ENCODE measurements at places on chromosomes 1 and 21.
A peak's percentile ranks its signal among the peaks of the same experiment; 100 is the strongest.

GRCh38 chr1:201408176-201408833 is 9.2 kb upstream of the LAD1 start:
- peak; percentile 84 for DNase-seq

GRCh38 chr1:227532019-227532619 is 31.2 kb upstream of the ZNF678 start:
- DNase-seq, result no peak

GRCh38 chr1:211323156-211324063 is 3.2 kb upstream of the TRAF5 start:
- DNase-seq, result peak; percentile 83

- DNase-seq, result peak; percentile 76
These were observed 28.3 kb downstream of the EIF2D start for GRCh38 chr1:206583707-206584648.

GRCh38 chr21:18499761-18500376 is 96.3 kb upstream of the TMPRSS15 start:
- peak; percentile 52 for DNase-seq

- DNase-seq, result no peak
These were observed 981.7 kb upstream of the B3GALT2 start for GRCh38 chr1:194167956-194168640.

- peak; percentile 9 for DNase-seq
These were observed 389.2 kb downstream of the PLPP3 start for GRCh38 chr1:56189946-56190805.

DNA sequence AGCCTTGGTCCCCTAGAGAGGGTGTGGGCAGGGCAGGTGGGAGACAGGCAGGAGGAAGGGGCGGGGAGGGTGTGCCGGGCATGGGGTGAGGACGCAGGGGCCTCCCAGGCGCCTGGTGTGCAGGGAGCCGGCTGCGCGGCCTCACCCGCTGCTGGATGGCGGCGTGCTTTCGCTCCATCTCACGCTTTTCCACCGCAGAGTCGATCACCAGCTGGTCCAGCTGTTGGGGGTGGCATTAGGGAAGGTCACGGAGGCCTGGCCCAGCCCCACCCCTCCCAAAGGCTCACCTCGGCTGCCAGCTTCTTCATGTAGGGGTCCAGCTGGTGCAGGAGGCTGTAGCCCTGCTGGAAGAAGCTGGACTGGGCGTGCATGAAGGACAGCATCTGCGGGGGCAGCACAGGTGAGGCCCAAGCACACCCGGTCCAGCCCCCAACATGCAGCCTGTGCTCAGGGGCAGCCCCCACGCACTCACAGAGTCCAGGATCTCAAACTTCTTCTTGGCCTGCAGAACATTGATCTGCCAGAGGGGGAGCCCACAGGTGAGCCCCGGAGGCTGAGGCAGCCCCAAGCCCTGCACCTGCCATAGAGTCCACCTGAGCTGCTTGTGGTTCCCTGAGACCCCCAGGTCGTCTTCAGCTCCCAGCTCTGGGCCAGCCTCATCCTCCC is 7.9 kb downstream of the ACAP3 start:
- DNase-seq, result no peak

DNA sequence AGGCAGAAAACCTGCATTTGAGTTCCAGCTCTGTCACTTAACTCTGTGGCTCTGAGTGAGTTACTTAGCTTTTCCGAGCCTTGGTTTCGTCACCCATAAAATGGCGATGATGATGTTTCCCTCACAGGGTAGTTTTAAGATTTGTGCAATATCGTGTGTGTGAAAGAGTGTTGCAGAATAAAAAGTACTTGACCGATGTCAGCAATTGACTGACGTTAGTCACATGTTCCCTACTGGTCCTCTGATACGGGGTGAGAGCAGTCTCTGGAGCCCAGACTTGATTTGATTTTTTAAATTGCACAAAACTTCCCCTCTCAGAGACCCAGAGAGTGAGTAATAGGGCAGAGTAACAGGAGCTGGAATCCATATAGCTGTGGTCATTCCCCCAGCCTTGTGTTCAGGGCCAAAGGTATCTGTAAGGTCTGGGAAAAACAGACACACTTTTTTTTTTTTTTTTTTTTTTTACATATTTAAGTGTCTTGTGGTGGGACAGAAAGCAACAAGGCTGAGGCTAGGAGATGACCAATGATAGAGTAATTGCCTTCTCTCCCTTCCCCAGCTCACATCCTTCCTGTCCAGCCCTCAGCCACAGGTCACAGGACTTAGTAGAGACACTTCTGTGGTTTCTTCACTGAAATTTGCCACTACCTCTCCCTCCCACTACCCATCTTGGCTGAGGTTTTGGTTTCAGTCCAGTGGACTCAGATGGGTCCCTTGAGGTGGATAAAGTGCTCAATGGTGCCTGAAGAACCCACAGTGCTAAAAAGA is 2.0 kb downstream of the FCER1G start:
- no peak for DNase-seq

GRCh38 chr1:20386323-20387081 is 95.8 kb downstream of the VWA5B1 start:
- DNase-seq, result no peak

GRCh38 chr1:47948126-47948525 is 49.1 kb downstream of the TRABD2B start:
- peak; percentile 12 for DNase-seq

DNA sequence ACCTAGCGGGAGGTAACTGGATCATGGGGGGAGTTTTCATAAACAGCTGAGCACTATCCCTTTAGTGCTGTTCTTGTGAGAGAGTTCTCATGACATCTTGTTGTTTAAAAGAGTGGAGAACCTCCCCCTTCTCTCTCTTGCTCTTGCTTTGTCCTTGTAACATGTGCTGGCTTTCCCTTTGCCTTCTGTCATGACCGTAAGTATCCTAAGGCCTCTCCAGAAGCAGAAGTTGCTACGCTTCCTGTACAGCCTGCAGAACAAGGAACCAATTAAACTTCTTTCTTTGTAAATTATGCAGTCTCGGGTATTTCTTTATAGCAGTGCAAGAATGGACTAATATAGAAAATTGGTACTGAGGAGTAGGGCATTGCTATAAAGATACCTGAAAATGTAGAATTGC is 515.6 kb downstream of the NEGR1 start:
- no peak for DNase-seq

- no peak for DNase-seq
These were observed 10.4 kb downstream of the RPL11 start for GRCh38 chr1:23701996-23702395.

DNA sequence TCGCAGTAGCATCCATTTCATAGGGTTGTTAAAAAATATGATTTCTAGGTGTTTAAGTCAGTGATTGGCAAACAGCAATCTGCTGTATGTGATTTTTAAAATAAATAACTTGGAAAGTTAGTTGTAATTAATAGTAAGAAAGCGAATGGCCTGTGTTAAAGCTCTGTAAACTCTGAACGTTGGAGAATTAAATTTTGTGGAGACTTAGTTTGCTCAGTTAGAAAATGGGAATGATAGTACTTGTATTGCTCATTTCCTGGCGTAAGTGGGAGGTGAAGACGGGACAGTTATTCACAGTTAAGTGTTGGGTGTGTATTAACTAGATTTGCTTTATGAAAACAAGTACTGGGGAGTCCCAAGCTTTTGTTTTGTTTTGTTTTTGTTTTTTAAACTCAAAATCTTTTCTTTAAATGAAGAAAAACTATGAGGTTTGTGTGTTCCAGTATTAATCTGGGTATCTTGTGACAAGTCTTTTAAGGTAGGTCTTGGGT is 995 bp downstream of the CACYBP start:
- no peak for DNase-seq

- DNase-seq, result no peak
These were observed 645 bp upstream of the TLR5 start for GRCh38 chr1:223143537-223144248.

- no peak for DNase-seq
These were observed 43.2 kb downstream of the GDAP2 start for GRCh38 chr1:117886101-117886795.

DNA sequence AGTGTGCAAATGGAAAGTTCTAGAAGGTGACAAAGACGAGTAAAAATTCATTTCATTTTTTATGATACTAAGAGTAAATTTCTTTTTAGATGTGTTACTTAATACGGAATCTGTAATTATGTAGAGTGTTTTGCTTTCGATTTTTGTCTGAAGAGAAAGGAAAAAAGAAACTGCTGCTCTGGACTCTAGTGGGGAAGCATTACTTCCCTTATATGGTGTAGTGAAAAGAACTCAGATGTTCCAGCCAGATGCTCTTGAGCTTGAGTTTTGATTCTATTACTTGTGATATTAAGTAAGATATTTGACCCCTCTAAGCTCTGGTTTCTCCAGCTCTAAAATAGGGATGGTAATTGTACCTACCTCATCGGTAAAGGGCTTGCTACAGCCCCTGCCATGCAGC is 12.2 kb upstream of the GPR161 start:
- DNase-seq, result no peak

- DNase-seq, result peak; percentile 87
These were observed 1.2 kb upstream of the LUZP1 start for GRCh38 chr1:23169727-23170335.

GRCh38 chr1:150761801-150762200 is 3.8 kb downstream of the CTSS start:
- DNase-seq, result no peak

GRCh38 chr21:38853421-38853919 is 47.7 kb downstream of the ETS2 start:
- DNase-seq, result no peak

GRCh38 chr1:3034162-3034561 is 12.9 kb downstream of the ACTRT2 start:
- DNase-seq, result no peak

- DNase-seq, result no peak
These were observed 341.8 kb upstream of the VAMP3 start for GRCh38 chr1:7429290-7429689.

Measured in A673 (cell line).